ENCODE measurements at places on chromosomes 7 and 10. TPM values are rescaled to one million over a fixed set of nuclear protein-coding genes. Genes with fewer than 3 reads are reported as not detected.

EZH2 gene
- 3.1 TPM for total RNA-seq

BCCIP gene
- total RNA-seq: 27.8 TPM

PALD1 gene
- total RNA-seq: 197 TPM

FGFR2 gene
- 0.23 TPM for total RNA-seq

NUPR2 gene
- not detected for total RNA-seq

MEST gene
- 15.3 TPM for total RNA-seq

APBB1IP gene
- total RNA-seq: 0.47 TPM

ECHDC3 gene
- total RNA-seq: 3.7 TPM

FAM204A gene
- 34.5 TPM for total RNA-seq

NXPH1 gene
- total RNA-seq: not detected

STYXL1 gene
- total RNA-seq: 47.3 TPM

RGR gene
- not detected for total RNA-seq

FRG2B gene
- total RNA-seq: not detected

AGAP9 gene
- total RNA-seq: 4.8 TPM

STAG3 gene
- 0.15 TPM for total RNA-seq

MMP21 gene
- total RNA-seq: not detected

PPA1 gene
- total RNA-seq: 93.6 TPM

FGF8 gene
- not detected for total RNA-seq

CNTNAP2 gene
- total RNA-seq: under 0.01 TPM

SUN3 gene
- 0.64 TPM for total RNA-seq

ACTL6B gene
- not detected for total RNA-seq

MACROH2A2 gene
- 5.8 TPM for total RNA-seq

NPY4R gene
- total RNA-seq: not detected

AKR1C3 gene
- total RNA-seq: 0.63 TPM

MYH16 gene
- total RNA-seq: 0.12 TPM

SDK1 gene
- 2.3 TPM for total RNA-seq

Measured in glomerular endothelial cell (primary cell).